ENCODE measurements at places on chromosomes 3 and 15. TPM values are rescaled to one million over a fixed set of nuclear protein-coding genes. Genes with fewer than 3 reads are reported as not detected.

GRCh38 chr3:25453619-25454004, 25.5 kb downstream of the RARB start:
- ATAC-seq: no peak

DNA sequence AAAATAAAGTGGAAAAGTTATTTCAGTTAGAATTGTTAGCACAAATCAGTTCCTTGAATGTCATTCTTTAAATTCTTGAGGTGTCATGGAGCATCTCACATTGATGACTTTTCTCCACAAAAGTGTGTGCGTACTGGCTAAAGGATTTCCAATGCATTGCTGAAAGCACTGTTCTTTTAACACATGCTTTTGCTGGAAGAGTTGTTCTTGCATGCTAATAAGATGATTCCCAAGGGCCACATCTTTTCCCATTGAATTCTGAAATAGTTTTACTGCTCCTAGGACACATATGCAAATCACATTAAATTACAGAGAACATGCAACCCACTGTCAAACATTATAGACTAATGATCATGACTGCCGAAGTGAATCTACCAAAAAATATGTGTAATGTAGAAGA, 516.3 kb upstream of the CADM2 start:
- ATAC-seq: no peak

- ATAC-seq: no peak
Observed at GRCh38 chr3:186637686-186638085, 2.5 kb upstream of the FETUB start.

- no peak for ATAC-seq
Observed at GRCh38 chr3:121855555-121855954, 20.5 kb downstream of the EAF2 start.

- ATAC-seq: no peak
Observed at GRCh38 chr3:111823341-111823855, 35.7 kb upstream of the PHLDB2 start.

- ATAC-seq: no peak
Observed at GRCh38 chr15:57751177-57751800, 44.8 kb downstream of the POLR2M start.

DNA sequence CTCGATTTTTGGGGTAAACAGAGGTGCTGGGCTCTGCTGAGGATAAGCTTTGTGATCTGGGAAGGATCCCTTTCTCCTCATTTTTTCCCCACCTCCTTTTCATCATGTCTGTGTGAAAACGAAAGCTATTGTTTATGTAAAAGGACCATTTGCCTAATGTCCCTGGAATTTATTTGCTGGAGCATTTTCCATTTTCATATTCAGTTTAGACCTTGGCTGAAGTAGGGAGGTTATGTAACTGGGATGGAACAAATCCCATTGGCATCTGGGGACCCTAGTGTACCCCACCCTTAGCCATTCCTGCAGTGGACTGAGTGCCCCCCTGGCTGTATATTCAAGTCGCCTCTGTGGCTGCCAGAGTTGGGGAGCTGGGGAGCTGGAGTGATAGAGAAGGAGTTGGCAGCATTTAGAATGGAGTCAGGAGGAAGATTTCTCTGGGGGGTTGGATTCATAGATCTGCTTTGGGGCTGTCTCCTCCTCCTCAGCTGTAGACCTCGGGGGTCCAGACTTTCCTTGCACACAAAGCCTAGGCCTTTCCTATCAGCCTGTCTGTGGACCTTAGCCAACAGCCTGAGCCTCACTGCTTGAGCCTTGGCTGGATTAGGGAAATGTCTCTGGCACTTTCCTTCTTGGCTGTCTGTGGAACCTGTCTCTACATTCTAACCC, 270.4 kb upstream of the CTDSPL start:
- ATAC-seq: peak; percentile 57

DNA sequence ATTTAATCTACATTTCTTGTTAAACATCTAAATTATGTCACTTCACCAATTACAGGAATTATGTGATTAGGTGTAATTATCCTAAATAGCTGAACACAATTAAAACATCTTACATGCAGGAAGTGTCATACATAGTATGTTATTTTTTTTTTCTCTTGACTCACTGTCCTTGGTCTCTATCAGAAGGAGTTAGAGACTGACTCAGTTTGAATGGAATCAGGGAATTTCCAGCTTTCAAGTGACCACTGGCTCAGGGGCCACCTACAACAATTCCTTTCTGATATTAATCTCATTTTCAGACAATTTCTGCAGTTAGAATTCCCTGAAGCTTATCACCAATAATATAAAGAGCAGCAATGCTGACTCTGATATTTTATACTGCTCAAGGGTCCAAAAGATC, 400.7 kb downstream of the ROBO1 start:
- no peak for ATAC-seq

The CDHR4 gene
- total RNA-seq: not detected

GRCh38 chr3:11076711-11077110, 77.6 kb upstream of the HRH1 start:
- no peak for ATAC-seq

The SLC28A2 gene
- not detected for total RNA-seq

- no peak for ATAC-seq
Observed at GRCh38 chr3:162938083-162938482, 1441.5 kb downstream of the OTOL1 start.

DNA sequence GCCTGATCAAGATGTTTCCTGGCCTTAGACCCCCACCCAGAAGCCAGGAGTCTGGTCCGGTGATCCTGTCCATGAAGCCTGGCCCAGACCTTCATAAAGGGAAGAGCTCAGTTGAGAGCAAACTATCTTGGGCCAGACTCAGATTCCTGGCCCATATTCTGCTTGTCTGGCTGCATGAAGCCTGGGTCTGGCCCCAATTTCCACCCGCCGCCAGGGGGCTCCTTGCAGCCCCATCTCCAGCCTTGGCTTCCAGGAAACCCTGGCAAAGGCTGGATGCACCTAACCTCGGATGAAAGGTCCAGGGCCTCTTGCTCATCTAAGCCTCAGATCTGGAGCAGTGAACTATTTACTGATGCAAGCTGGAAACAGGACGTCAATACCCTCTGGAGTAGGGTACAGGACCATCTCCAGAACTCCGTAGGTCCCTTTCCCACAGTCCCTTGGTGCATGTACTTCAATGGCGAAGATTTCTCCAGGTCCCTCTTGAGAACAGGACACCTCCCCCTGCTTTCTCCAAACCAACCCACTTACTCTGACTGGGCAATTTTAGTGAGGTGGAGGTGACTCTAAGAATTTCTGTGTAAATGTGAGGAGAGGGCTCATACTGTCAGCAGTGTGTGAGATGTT, 5.6 kb downstream of the FOXL2 start:
- no peak for ATAC-seq

The PLCD1 gene
- 27.4 TPM for total RNA-seq
